ENCODE measurements at places on chromosomes 1 and 21. TPM values are rescaled to one million over a fixed set of nuclear protein-coding genes. Genes with fewer than 3 reads are reported as not detected.

The SMIM1 gene
- 6.4 TPM for total RNA-seq

The CD247 gene
- total RNA-seq: 0.25 TPM

The S100A2 gene
- 21.7 TPM for total RNA-seq

The OPTC gene
- not detected for total RNA-seq

The FCRL5 gene
- not detected for total RNA-seq

The TFF2 gene
- not detected for total RNA-seq

The SPOCD1 gene
- total RNA-seq: 24.7 TPM

The OR2T29 gene
- total RNA-seq: not detected

The CCDC185 gene
- not detected for total RNA-seq

The OR2L2 gene
- not detected for total RNA-seq

The ACTN2 gene
- under 0.01 TPM for total RNA-seq

The LGALS8 gene
- total RNA-seq: 23.5 TPM

The SMCP gene
- total RNA-seq: not detected

The THEM5 gene
- not detected for total RNA-seq

The GBP5 gene
- total RNA-seq: not detected

The C1QTNF12 gene
- 1.3 TPM for total RNA-seq

The INAVA gene
- 23.2 TPM for total RNA-seq

The NGF gene
- 0.25 TPM for total RNA-seq

The KMO gene
- 0.33 TPM for total RNA-seq

The AMIGO1 gene
- total RNA-seq: 2.4 TPM

The RGS4 gene
- total RNA-seq: 272 TPM

The RPE65 gene
- total RNA-seq: not detected

The GOLT1A gene
- not detected for total RNA-seq

The LCE1F gene
- not detected for total RNA-seq

The HCRTR1 gene
- total RNA-seq: not detected

The LZIC gene
- total RNA-seq: 5.5 TPM

The DEPDC1 gene
- total RNA-seq: 43.0 TPM

The DNAJC6 gene
- total RNA-seq: 4.7 TPM

The IL22RA1 gene
- total RNA-seq: under 0.01 TPM

The AMY1C gene
- not detected for total RNA-seq

The CFHR5 gene
- total RNA-seq: not detected

The RAB25 gene
- 0.89 TPM for total RNA-seq

The NBPF6 gene
- total RNA-seq: not detected

The NASP gene
- total RNA-seq: 74.0 TPM

The MYOM3 gene
- total RNA-seq: 3.6 TPM

The OR2M4 gene
- total RNA-seq: not detected

The NPPB gene
- total RNA-seq: 7.4 TPM

The JAM2 gene
- 0.13 TPM for total RNA-seq

The RAB3B gene
- 64.4 TPM for total RNA-seq

The LENEP gene
- total RNA-seq: not detected

The IFFO2 gene
- 19.9 TPM for total RNA-seq

The GJA5 gene
- total RNA-seq: not detected

The C1orf115 gene
- 1.1 TPM for total RNA-seq

The TNFSF4 gene
- 4.6 TPM for total RNA-seq

The S100A5 gene
- 0.16 TPM for total RNA-seq

The PERM1 gene
- total RNA-seq: not detected

The HECTD3 gene
- total RNA-seq: 34.4 TPM

The PAQR6 gene
- total RNA-seq: 0.49 TPM

The DMRTA2 gene
- not detected for total RNA-seq

The SMYD3 gene
- total RNA-seq: 21.4 TPM

The CYP4Z1 gene
- total RNA-seq: not detected

The HPDL gene
- total RNA-seq: 8.3 TPM

The PODN gene
- 0.13 TPM for total RNA-seq

Data from mesangial cell (primary cell).